ENCODE measurements at places on chromosomes 11 and 22.

DNA sequence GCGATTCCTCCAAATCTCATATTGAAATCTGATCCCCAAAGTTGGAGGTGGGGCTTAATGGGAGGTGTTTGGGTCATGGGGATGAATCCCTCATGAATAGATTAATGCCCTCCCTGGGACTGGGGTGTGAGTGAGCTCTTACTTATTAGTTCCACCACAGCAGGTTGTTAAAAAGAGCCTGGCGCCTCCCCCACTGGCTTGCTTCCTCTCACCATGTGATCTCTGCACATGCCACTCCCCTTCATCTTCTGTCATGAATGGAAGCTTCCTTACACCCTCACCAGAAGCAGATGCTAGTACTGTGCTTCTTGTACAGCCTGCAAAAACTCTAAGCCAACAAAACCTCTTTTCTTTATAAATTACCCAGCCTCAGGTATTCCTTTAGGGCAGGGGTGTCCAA, 8.8 kb downstream of the RRAS2 start:
- no peak for DNase-seq

GRCh38 chr11:86990031-86990430, 34.8 kb upstream of the FZD4 start:
- no peak for DNase-seq

DNA sequence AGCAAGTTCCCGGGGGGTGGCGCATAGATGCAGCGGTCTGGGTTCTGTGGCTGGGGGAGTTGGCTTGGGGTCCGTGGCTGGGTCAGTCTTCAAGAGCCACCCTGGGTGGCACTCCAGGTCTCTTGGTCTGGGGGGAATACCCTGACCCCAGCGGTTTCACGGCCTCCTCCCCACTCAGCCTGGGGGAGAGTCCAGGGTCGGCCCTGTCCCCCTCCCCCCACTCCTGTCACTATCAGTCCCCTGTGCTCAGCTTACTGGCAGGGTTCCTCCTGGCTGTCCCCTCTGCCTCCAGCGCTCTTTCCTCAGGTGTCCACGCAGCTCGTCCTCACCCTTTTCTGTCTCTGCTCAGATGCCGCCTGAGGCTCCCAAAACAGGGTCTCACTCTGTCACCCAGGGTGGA, 68.5 kb upstream of the PARVG start:
- no peak for DNase-seq

GRCh38 chr11:12287009-12287373, 90.4 kb upstream of the PARVA start:
- DNase-seq, result no peak

DNA sequence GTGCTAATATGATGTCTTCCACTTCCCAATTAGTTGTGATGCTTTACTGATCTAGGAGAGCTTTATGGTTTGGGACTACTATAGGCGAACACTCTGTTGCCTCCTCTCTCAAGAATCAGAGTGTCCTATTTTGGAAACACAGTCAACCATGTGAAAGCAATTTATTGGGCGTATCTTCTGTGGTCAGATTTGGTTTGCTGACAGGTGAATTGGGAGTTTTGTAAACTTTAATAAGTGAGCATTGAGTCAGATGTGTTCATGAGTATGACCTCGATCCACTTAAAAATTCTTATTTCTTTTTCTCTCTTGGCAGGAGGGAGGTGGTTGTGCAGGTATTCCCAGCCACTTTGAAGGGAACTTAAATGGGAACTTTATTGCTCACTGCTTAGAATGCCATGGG, 4.4 kb downstream of the CAT start:
- no peak for DNase-seq
